Lower lobe of right lung (tissue), 2 donors: ENCODE measurements at places on chromosomes 7 and 10. TPM values are rescaled to one million over a fixed set of nuclear protein-coding genes. Genes with fewer than 3 reads are reported as not detected.

DNA sequence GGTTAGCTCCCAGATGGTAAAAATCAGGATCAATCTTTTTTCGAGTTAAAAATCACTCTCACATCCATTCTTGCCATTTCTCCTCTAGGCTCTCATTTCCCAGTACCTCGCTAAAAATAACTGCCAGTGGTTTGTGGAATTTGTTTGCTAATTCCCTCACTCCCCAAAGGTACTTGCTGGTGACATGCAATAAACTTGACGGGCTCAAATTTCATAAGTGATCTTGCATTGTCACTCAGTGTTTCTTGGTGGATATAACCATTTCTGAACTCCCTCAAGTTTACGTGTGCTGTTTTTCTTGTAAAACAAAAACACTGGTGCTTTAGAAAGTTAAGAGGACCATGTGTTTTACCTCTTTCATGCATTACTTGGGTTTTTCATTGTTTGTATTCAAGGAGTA is 399.2 kb upstream of the MKI67 start:
- H3K27me3 ChIP-seq = no peaks in the 10 kb centered on the region
- H3K27ac ChIP-seq = no peak overlapping the region
- DNase-seq = no peak
- H3K36me3 ChIP-seq = no peaks in the 10 kb centered on the region
- H3K4me1 ChIP-seq = no peaks in the 10 kb centered on the region
- H3K4me3 ChIP-seq = no peak overlapping the region

DNA sequence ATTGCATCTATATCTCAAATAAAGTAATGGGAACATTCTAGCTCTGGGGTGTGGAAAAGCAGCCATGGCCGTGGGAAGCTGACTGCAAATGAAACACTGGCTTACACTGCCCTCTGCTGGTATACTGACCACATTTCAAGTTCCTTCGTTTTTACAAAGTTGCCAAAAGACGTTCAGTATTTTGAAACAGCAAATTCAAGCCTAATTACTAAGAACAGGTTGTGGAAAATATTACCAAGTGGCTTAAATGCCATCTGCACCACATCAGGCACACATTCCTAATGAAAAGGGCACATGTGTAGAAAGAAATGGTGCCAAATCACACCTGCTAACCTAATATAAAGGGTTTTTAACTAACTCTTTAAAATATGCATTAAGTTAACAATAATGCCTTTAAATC is 83.9 kb downstream of the JAZF1 start:
- no peak overlapping the region for H3K4me3 ChIP-seq
- H3K27ac ChIP-seq = no peak overlapping the region
- H3K4me1 ChIP-seq = peaks cover 9% of the 10 kb centered on the region
- H3K27me3 ChIP-seq = no peaks in the 10 kb centered on the region
- DNase-seq = no peak

DNA sequence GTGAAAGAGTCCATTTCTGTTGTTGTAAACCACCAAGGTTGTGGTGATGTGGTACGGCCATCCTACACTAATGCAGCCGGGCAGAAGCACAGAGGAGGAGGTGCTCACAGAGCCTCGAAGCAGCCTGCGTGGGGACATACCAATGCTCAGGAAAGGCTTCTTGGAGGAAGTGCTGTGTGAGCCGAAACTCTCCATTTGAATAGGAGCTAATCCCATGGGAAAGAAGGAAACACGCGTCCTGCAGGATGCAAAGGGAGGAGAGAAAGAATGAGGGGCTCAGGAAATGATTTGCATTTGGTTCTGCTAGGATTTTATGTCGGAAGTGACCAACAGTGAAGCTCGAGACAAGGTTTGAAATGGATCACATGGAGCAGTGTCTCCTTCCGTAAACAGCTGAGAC is 477.9 kb upstream of the ANKRD30A start:
- no peaks in the 10 kb centered on the region for H3K36me3 ChIP-seq
- no peaks in the 10 kb centered on the region for H3K27me3 ChIP-seq
- H3K27ac ChIP-seq = no peak overlapping the region
- no peak overlapping the region for H3K4me3 ChIP-seq

DNA sequence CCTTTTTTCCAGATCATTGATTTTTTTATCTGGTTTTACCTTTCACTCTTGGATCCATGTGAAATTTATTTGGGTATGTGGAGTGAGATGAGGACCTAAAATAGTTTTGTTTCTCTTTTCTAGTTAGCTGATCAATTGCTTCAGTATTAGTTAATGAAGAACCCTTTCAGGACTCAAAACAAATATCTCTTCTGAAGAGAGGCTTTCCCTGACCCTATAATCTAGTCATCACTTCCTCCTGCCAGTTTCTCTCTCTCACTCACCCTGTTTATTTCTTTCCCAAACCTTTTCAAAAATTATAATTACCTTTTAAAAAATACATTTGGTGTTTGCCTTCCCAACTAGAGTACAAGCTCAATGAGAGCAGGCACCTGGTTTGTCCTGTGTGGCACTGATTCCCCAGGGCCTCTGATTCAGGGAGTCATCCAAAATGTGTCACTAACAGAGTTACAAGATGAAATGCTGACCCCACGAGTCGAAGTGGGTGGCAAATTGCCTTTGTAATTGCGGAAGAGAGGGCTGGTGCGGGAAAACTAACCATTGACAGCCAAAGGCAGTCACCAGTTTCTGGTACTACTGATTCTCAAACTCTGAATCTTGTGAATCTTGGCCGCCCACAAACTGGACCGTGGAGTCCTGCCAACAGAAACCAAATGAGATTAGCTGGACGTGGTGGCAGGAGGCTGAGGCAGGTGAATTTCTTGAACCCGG is 2.4 kb downstream of the TMEM140 start:
- peaks cover 53% of the 10 kb centered on the region for H3K4me1 ChIP-seq
- H3K4me3 ChIP-seq = peak overlapping the region; percentile 63
- no peaks in the 10 kb centered on the region for H3K27me3 ChIP-seq
- DNase-seq = no peak

- H3K4me1 ChIP-seq = peaks cover 84% of the 10 kb centered on the region
- no peaks in the 10 kb centered on the region for H3K27me3 ChIP-seq
- H3K27ac ChIP-seq = peak overlapping the region; percentile 73
- no peak overlapping the region for H3K4me3 ChIP-seq
Observed at GRCh38 chr10:79238158-79238520, 109.1 kb upstream of the PPIF start.

GRCh38 chr7:81159402-81159801 is 240.6 kb upstream of the SEMA3C start:
- H3K4me3 ChIP-seq = no peak overlapping the region
- no peaks in the 10 kb centered on the region for H3K36me3 ChIP-seq
- no peak overlapping the region for H3K27ac ChIP-seq
- no peaks in the 10 kb centered on the region for H3K27me3 ChIP-seq
- DNase-seq = no peak

GRCh38 chr10:132360766-132361447 is 28.9 kb downstream of the LRRC27 start:
- H3K4me1 ChIP-seq = no peaks in the 10 kb centered on the region
- no peaks in the 10 kb centered on the region for H3K27me3 ChIP-seq
- peaks cover 13% of the 10 kb centered on the region for H3K36me3 ChIP-seq
- H3K4me3 ChIP-seq = no peak overlapping the region

GRCh38 chr7:151232917-151233701 is 826 bp downstream of the CHPF2 start:
- peaks cover 37% of the 10 kb centered on the region for H3K36me3 ChIP-seq
- no peak for DNase-seq
- no peaks in the 10 kb centered on the region for H3K27me3 ChIP-seq
- H3K4me1 ChIP-seq = peaks cover 18% of the 10 kb centered on the region
- peak overlapping the region; percentile 74 for H3K4me3 ChIP-seq

DNA sequence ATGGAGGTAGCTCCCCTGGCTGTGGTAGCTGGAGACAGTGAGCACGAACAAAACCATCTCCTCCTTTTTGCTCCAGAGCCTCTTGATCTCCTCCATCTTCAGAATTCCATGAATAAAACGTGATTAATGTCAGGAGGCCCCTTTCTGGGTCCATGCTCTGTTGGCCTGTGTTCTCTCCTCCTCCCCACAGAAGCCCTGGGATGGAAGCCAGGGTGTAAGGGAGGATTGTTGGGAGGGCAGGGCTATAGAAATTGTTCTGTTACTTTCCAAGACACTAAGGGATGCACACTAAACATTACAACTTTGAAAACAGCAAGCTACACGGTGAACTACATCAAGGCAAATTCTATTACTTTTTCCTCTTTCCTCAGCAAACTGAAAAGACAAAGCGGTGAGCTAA is 96.3 kb downstream of the RNF216 start:
- H3K36me3 ChIP-seq = peaks cover 15% of the 10 kb centered on the region
- H3K27me3 ChIP-seq = no peaks in the 10 kb centered on the region
- no peak for DNase-seq
- no peak overlapping the region for H3K27ac ChIP-seq
- no peak overlapping the region for H3K4me3 ChIP-seq
- peaks cover 66% of the 10 kb centered on the region for H3K4me1 ChIP-seq

DNA sequence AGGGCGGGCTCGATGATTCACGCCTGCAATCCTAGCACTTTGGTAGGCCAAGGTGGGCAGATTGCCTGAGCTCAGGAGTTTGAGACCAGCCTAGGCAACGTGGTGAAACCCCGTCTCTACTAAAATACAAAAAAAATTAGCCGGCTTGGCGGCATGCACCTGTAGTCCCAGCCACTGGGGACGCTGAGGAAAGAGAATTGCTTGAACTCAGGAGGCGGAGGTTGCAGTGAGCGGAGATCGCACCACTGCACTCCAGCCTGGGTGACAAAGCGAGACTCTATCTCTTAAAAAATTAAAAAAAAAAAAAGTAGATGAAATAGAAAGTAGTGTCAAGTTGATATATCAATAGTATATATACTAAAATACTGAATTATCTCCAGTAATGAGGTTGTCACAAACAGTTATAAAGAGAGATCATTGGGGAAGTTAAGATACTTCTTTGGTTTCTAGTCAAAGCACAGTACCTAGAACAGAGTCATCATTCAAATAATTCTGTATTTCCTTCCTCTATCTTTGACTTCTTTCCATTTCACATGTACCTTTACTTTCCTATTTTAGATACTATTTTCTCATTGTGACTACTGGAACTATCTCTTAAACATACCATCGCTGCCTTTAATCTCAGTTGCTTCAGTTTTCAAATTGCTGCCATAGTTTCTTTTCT is 491.7 kb downstream of the GRM8 start:
- no peak overlapping the region for H3K27ac ChIP-seq
- no peaks in the 10 kb centered on the region for H3K36me3 ChIP-seq
- H3K4me1 ChIP-seq = no peaks in the 10 kb centered on the region
- H3K27me3 ChIP-seq = no peaks in the 10 kb centered on the region

DNA sequence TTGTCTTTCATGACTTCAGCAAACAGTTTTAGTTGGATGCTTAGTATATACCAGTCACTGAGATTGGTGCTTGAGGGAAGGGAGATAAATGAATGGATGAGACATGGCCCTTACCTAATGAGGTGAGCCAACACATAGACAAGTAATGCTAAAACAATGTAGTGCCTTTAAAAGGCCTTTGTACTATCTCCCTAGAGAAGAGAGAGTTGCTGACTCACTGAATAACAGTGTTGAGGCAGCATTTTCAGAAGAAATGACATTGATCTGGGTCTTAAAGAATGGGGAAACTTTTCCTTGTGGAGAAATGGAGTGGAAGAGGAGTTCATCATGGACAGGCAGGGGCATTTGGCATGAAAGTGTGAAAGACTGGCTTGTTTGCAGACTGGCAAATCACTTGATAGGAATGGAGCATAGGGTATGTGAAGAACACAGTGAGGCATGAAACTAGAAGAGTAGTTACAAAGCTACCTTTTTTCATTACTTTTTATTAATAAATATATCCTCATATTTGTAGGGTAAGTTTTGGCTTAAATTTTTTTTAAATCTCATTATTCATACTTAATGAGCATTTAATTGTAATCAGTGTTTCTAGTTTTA is 91.2 kb downstream of the KAT6B start:
- H3K27ac ChIP-seq = no peak overlapping the region
- no peaks in the 10 kb centered on the region for H3K36me3 ChIP-seq
- peaks cover 13% of the 10 kb centered on the region for H3K4me1 ChIP-seq

DNA sequence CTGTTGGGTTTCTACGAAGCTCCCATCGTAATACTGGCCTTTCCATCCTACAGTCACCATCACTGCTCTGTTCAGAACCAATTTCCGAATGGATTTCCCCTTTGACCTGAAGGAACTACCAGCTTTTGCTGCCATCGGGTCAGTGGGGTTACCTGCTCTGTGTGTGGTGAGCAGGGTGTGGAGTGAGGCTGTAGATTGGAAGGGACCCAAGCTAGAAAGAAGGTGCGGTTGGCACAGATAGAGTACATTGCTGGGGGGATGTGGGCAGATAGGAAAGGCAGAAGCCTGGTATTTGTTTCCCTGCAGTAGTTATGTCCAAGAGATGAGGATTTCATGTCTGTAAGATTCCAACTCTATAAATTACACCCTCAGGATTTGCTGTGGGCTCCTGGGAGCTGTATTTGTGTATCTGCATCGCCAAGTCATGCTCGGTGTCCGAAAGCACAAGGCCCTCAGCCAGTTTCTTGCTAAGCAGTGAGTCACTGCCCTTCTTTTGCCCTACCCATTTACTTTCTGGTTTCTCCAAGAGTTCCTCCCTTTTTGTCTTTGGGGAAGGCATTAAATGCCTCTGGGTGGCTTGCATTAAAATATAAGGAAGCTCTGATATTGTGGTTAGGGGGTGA is 15.4 kb downstream of the CLCN1 start:
- DNase-seq = no peak
- H3K4me3 ChIP-seq = no peak overlapping the region
- H3K36me3 ChIP-seq = no peaks in the 10 kb centered on the region

DNA sequence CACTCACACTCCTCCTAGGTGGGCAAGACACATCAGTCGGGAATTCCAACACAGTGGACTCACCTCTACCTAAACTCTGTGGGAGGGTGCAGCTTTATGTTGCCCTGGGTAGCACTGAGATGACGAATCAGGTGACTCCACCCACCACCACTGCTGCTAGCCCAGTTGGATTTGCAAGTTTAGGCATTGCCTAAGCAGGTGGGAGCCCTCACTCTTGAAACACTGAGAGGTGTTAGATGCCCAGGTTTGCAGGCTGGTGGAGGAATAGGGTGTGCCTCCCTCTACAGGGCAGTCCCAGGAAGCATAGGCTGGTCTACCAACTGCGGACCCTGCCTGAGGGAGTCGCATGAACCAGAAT is 708.9 kb downstream of the POM121L12 start:
- no peak for DNase-seq
- no peaks in the 10 kb centered on the region for H3K27me3 ChIP-seq
- no peaks in the 10 kb centered on the region for H3K36me3 ChIP-seq
- H3K4me1 ChIP-seq = no peaks in the 10 kb centered on the region

ZNF248 gene
- total RNA-seq = 14.3 TPM

FBXO24 gene
- 0.74 TPM for total RNA-seq

NME8 gene
- not detected for total RNA-seq

GPR15LG gene
- total RNA-seq = not detected
